ENCODE measurements at places on chromosomes 2 and 18.

DNA sequence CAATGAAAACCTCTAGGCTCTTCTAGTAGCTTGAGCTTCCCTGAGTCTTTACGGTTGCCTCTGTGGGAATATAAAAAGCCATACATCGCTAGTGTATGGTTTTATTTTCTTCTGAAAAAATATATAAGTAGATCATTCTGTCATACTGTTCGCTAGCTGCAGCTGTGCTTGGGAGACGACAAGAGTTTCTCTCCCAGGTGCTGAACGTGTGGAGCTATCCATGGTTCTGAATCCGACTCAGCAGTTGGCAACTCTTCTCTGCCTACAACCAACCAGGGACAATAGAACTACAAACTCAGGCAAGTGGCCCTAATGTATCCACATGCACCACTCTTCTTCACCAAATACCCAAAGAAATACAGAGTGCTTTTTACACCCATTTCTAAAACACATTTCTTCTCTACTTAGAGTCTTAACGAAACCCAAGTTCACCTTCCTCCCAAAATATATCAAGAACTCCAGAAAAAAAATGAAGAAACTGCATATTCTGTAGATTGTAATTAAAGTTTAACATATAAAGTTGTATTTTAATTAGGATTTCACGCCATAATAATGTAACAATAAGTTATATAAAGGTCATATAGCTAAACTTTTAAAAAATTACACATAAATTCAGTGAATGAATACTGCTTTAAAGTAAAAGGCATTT lies 2.2 kb upstream of the KCNH7 start:
- DNase-seq = no peak

- no peak for DNase-seq
These were observed 45.4 kb downstream of the EML6 start for GRCh38 chr2:54768772-54769428.

DNA sequence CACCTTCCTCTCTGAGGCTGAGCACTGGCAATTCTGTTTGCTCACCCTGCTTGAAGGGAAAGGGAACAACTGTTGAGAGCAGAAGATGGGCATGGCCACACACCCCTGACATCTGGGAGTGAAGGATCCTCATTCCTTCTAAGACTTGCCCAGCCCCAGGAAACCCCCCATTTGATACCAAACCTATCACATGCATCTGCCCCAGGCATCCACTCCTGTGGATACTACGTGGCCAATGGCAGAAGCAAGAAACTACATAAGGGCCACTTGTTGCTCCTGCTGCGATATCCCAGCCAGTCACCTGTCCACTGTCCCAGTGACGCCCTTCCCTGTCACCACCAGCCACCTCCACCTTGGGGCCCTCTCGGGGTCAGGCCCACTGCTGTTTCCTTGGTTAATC lies 185.2 kb downstream of the SMAD2 start:
- no peak for DNase-seq

- no peak for DNase-seq
These were observed 300.0 kb upstream of the SMIM21 start for GRCh38 chr18:75727456-75727855.

DNA sequence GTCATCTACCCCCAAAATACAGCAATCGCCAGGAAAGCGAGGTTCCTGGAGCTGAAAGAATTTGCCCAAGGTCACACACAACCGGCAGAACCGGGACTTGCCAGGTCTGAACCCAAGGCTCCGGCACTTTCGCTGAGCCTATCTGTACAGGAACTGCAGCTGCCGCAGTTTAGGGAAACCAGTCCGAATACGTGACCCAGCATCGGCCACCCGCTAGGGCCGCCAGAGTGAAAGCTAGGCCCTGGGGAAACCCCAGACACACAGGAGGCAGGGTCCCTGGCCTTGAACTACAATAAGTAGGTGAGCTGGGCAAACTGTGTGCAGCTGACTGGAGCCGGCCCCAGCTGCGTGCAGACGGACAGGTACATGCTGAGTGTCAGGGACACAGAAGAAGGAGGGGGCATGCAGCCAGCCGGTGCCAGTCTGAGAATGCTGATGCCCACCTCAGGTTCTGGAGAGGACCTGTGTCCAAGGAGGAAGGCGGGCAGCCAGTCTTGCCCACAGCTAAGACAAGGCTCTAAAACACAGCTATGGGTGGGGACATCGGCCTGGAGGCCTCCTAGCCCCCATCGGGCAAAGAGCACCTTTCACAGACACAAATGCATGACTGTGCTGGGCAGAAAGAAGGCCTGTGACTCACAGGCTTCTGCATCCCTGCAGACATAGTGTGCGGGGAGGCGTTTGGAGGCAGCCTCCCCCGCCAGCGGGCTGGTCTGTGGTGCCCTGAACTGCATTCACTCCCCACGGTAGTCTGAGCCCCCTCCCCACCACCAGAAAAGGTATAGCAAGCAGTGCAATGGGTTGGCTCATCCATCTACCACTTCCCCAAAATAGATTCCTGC lies 107.4 kb upstream of the ID2 start:
- DNase-seq = no peak

- no peak for DNase-seq
These were observed 52.6 kb downstream of the NCK2 start for GRCh38 chr2:105797298-105797819.

- no peak for DNase-seq
These were observed 25.7 kb downstream of the MTHFD2 start for GRCh38 chr2:74223941-74224770.
